ENCODE measurements at places on chromosomes 3 and 15.

- DNase-seq: no peak
These were observed 43.9 kb downstream of the PTPN23 start for GRCh38 chr3:47424434-47425382.

DNA sequence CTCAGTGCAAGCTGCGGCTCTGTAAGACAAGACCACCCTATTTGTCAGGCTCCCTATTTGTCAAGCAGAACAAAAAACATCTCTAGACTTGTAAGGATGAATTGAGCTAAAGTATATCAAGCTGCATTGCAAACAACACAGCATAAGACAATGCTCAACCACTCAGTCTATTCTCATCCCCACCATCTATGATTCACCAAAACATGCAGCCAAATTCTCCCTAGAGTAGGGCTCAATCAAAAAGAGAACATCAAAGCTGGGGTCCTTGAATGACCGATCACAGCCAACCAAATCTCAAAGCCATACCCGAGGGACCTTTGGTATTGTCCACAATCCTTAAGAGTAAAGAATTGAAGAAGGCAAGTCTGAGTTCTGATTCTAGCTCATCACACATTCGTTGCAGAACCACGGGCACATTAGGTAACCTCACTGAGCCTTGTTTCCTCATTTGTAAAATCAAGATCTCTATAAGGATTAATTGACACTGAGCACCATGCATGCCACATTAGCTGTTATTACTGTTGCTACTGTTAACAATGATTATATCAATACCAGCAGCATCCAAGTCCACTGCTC lies 31.2 kb downstream of the RFTN1 start:
- no peak for DNase-seq

GRCh38 chr15:41289953-41290352 lies 42.4 kb downstream of the OIP5 start:
- no peak for DNase-seq

DNA sequence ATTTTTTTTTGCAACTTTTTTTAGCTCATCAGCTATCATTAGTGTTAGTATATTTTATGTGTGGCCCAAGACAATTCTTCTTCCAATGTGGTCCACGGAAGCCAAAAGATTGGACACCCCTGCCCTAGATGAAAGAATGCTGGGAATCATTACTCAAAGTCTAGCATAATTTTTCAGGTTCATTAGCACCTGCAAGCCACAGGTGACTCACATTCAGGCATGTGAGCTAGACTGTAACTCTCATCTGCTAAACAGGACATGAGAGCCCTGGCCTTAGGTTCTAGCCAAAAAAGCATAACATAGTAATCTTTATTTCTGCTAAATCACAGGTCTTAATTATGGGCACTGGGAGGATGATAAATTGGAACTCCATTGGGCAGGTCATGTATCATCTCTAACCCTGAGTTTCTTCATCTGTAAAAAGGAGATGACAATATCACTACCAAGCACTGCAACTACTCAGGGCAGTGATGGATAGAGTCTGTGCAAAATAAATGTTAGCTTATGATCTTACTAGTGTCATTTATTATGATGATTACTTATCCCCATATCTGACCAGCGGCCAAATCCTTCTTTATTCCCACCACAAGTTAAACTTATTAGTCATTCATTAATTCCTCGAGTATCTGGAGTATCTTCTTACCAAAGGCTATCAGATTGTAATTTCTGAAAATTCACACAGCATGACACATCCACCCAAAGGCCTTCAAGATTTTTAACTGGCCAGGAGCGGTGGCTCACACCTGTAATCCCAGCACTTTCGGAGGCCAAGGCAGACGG lies 125.0 kb downstream of the PLD1 start:
- DNase-seq: no peak

All from fibroblast of skin of right quadriceps (primary cell).